RWPE1 (cell line): ENCODE measurements at places on chromosomes 5 and 9.

DNA sequence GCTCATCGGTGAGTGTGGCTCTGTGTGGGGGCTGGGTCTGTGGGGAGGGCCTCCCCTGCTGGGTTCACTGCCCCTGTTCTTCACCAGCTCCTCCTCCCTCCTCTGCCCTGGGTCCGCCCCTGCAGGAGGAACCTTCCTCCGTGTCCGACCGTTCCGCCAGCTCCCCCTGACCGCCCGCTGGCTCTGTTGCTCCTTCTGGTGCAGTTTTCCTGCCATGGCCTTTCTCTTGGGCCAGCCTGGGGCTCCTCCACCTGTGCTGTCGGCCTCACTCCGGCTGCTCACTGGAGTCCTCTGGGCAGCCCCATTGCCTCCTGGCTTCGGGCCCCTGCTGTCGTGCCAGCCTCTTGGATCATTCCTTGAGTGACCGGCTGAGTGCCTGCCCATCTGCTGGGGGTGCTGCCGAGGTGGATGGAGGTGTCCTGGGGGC is 12.3 kb downstream of the RNU6ATAC start:
- DNase-seq = no peak

DNA sequence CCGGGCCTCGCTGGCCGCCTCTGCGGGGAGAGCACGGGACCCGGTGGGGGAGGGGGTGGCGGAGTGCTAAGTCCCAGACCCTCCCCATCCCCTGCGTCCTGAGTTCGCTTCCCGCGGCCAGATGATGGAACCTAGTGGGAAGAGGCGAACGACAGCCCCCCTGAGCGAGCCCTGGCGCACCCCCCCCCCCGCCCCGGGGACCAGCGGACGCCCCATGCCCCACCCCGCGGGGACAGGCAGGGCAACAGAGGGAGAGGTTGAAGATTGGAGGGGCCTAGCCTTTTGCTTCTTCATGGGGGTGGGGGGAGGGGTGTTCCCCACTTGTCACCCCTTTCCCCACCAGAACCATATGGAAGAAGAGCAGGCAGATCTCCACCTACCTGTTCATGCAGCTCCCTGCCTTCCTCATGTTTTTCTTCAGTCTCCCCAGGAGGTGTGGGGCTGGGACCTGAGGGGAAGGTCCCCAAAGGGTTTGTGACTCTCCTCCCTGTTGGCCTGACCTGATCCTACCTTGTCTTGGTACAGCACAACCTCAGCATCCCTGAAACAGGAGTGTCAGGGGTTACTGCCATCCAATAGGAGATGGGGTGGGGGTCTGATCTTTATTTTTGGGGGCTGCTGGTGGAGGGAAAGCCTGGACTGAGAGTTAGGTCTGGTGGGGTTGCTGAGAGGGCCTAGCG is 485 bp downstream of the FAM53C start:
- DNase-seq = no peak

DNA sequence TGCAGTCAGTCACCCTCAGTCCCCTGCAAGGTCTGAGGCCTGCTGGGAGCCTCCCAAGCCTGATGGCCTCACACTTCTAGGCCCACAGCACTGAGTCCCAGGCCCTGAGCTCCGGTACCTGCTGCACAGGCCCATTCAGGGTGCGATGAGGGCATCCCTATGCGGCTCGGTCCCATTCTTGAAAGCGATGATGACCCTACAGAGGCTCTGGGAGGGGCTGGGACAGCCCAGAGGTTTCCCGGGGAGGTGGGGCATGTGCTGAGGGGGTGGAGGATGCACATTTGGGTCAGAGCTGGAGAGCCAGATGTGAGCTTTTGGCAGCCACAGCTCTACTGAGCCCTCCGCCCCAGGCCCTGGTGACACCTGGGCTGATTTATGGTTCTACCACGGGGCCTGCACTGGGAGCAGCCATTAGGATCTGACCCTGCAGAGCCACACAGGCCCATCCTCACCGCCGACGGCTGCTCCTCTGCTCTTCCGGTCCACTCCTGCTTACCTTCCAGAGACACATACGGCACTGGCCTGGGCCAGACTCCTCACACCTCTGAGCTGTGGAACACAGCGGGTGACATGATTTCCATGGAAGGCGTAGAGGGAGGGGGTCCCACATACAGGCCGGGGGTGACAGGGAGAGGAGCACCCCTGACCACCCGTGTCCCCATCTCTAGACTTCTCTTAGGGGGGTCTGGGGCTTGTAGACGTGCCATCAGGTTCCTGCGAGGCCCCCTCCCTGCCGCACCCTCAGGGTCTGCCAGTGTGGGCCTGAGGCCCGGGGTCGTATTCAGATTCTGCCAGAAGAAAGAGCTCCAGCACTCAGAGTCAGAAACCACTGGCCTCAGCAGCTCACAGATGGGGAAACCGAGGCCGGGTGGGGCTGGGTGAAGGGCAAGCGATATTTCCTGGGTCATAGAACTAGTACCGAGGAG is 53.4 kb downstream of the COL23A1 start:
- no peak for DNase-seq

DNA sequence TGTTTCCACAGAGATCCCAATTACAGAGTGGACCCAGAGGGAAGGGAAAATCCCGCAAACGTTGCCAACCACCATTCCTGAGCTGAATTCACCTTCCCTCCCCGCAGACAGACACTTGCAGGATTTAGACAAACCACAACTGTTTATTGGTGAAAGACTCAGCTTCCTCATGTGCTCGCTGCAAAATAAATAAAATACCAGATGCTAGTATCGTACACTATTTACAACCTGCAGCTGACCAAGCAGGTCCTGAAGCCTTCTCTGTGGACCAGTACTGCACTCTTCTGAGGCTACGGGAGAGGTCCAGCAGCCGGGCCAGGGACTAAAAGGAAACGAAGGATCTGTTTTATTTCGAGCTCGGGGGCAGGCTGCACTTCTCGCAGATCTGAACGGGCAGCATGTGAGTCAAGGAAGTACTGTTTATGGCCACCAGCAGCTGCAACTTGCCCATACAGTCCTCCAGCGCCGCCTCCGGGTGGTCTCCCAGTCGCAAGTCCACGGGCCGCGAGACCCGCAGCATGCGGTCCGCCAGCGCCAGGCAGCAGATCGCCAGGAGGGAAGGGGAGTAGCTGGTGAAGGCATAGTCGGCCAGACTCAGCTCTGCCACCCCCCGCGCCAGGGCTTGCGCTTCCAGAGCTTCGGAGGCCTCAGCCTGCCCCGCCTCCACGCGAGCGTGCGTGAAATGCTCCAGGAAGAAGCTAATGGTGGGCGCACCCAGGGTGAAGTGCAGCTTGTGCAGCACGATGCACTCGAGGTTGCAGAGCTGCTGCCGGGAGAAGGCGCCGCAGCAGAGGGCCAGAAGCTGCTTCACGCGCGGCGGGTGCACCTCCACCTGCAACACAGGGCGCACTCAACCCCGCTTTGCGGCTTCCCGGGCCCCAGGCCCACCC is 2.1 kb downstream of the CCNO start:
- DNase-seq = no peak

- DNase-seq = no peak
Measured at GRCh38 chr9:69555802-69556201, 116.4 kb downstream of the APBA1 start.

- no peak for DNase-seq
Measured at GRCh38 chr9:136686534-136686793, 793 bp downstream of the AGPAT2 start.

DNA sequence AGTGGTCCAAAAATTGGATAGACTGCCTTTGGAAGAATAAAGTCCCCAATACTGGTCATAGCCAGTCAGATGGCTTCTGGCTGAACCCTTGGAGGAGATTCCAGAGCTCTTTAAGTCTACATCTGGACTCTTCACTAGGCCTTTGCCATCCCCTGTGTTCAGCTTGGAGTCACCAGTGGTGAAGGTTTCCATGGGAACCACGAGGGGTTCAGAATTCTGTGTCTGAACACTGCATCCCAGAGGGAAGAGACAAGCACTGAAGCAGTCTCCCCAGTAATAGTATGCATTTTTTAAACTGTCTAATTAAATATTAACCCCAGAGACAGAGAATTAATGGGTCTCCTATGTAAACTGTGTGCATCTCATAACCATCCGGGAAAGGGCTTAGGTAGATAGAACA is 38.2 kb downstream of the POU4F3 start:
- no peak for DNase-seq

- no peak for DNase-seq
Measured at GRCh38 chr9:37499297-37499696, 13.5 kb downstream of the POLR1E start.

DNA sequence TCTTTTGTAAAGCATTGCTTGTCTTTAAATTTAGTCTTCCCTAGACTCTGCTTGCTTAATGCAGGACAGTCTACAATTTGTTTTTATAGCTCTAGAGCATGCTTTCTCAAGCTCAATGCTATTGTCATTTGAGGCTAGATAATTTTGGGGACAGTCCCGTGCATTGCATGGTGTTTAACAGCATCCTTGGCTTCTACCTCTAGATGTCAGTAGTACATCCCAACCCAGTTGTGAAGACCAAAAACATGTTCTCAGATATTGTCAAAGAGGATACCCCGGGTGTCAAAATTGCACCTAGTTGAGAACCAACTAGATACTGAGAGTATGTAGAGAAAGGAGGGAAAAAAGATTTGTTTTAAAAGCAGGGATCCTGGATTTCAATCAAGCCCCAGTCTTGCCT is 277.5 kb downstream of the CEMIP2 start:
- no peak for DNase-seq

- no peak for DNase-seq
Measured at GRCh38 chr5:15555176-15555575, 55.2 kb downstream of the FBXL7 start.

GRCh38 chr9:112377087-112377486 is 2.8 kb upstream of the HSDL2 start:
- DNase-seq = no peak
